ENCODE measurements at places on chromosomes 16 and 17. TPM values are rescaled to one million over a fixed set of nuclear protein-coding genes. Genes with fewer than 3 reads are reported as not detected.

ZSCAN10 gene
- total RNA-seq = not detected

DNA sequence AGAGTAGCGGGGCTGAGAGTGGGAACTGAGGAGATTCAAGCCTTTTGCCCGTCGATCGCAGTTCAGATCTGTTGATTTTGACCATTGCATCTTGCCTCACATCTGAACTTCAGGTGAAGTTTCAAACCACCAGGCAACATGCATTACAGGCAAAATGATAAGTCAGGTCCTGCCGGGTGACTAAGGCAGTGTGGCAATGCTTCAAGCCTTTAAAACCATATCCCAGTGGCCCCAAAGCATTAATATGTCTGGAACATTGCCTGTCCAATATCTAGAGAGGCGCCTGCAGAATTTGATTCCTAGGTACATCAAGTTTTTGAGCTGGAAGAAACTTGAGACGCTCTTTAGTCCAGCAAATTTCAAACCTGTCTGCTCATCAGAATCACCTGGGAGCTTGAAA, 502.8 kb downstream of the MAF start:
- DNase-seq = no peak

SPATA2L gene
- total RNA-seq = 9.4 TPM

KRTAP4-6 gene
- not detected for total RNA-seq

DNA sequence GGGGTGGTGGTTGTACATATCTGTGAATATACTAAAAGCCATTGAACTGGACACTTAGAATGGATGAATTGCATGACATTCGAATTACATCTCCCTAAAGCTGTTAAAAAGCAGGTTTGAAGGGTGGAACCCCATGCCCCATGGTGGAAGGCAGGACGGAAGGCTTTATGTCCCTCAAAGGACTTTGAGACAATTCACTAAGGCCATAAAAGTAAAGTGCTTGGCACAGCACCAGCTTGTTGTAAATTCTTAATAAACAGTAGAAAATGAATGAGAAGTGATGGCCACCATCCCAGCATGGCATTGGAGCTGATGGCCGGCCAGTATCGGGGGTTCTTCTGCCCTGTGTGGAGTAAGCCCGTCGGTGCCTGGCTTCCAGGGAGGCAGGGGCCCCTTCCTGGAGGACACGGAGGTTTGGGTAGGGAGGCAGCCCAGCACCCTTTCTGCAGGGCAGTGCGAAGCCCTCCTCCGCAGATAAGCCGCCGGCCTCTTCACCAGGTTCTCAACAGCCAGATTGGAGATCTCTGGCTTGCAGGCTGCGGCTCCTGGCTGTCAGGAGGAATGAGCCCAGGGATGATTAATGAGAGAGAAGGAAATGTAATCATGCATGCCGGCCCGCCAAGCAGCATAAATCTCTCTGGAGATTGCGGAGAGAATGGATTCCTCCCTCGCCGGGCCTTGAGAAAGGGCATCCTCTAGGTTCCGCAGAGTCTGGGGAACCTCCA, 346.9 kb downstream of the FOXL1 start:
- no peak for DNase-seq

DNA sequence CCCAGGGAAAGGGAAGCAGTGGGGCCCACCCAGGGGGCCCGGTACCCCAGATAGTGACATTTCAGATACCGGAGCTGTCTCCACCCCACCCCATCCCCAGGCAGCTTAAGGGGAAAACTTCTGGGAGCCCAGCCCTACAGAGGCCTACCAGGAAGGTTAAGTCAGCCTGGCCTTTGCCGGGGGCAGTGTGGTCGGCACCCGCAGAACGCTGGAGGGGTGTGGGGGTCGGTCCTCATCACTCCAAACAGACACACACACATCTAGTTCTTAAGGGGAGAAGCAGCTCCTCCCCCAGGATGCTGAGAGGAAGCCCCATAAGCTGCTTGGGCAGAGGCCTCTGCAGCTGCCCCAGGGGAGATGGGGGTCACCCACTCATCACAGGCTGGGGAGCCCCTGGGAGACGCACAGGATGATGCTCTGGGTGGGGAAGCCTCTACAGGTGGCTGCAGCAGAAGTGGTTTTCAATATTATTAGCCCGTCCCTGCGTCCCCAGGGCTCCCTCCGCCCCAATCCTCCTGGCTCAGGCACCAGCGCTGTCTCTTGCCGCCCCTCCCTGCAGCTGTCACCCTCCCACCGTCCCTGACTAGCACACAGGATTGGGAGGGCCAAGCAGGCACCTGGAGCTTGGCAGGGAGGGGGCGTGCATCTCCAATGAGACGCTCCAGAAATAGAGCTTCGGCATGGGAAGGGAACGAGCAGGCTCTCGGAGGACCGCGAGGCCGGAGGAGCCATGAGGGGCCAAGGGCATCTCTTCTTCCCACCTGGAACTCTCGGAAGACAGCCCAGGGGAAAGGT, 1.4 kb upstream of the ABR start:
- no peak for DNase-seq

- no peak for DNase-seq
Observed at GRCh38 chr17:40035162-40035559, 19.0 kb downstream of the MED24 start.

DNA sequence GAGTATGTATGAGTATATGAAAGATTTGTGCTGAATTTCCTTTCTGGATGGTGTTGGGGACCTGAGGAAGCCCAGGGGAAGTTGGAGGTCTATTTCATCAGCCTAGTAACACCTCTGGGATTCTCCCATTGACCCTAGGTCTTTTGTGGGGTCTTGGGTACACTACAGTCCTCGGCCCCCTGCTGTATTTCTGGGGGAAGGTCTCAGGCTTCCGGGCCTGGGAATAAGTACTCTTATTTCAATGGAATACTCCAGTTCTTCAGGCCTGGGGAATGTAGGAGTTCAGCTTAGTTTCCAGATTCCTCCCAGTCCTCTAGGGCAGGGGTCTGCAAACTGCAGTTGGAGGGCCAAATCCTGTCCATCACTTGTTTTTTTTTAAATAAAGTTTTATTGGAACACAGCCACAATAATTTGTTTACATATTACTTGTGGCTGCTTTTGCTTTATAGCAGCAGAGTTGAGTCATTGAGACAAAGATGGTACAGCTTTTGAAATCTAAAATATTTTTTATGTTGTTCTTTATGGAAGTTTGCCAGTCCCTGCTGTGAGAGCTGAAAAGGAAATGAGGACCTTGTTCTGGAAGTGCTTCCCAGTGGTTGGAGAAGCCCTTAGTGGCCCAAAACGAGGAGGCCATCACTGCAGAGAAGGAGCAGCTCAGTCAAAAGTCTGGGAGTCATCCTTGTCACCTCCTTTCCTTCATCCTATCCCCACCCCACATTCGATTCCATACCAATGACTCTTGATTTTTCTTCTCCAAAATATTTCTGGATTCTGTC, 142.5 kb upstream of the HS3ST2 start:
- DNase-seq = no peak

All from activated CD4-positive, alpha-beta memory T cell treated with anti-CD3 and anti-CD28 coated beads, Interleukin-2, amount 10 ng/mL, durations not matched to agents 7 days and 5 days (primary cell).